Hepatocyte (in vitro differentiated cells): ENCODE measurements at places on chromosomes 7 and 10. TPM values are rescaled to one million over a fixed set of nuclear protein-coding genes. Genes with fewer than 3 reads are reported as not detected.

Gene TRIM50
- polyA plus RNA-seq, result 9.0 and 10.8 TPM in 2 replicates

DNA sequence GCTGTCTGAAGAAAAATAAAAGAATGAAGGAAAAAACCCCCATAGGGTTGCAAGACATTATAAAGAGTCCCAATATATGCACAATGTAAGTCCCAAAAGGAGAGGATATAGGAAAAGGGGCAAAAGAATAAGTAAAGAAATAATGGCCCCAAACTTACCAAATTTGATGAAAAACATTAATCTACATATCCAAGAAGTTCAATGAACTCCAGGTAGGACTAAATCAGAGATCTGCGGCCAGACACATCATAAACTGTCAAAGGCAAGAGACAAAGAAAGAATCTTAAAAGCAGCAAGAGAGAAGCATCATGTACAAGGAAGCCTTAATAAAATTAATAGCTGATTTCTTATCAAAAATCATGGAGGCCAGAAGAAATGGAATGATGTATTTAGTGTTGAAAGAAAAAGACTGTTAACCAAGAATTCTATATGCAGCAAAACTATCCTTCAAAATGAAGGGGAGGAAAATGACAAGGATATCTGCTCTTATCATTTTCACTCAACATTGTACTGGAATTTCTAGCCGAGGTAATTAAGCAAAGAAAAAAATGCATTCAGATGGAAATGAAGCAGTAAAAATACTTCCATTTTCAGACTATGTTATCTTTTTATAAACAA lies 95.7 kb upstream of the GLI3 start:
- no peak for DNase-seq

Gene CHST15
- 3.9 and 4.4 TPM in 2 replicates for polyA plus RNA-seq

Gene SLC18A3
- polyA plus RNA-seq, result 4.3 and 8.1 TPM in 2 replicates

Gene SH3PXD2A
- 7.3 and 8.4 TPM in 2 replicates for polyA plus RNA-seq

Gene TSPAN13
- polyA plus RNA-seq, result 157 and 164 TPM in 2 replicates
